ENCODE measurements at places on chromosomes 11 and 22.

- DNase-seq: no peak
Observed at GRCh38 chr11:17630936-17631335, 83.9 kb downstream of the OTOG start.

- DNase-seq: no peak
Observed at GRCh38 chr22:17875156-17875555, 100.9 kb upstream of the BID start.

DNA sequence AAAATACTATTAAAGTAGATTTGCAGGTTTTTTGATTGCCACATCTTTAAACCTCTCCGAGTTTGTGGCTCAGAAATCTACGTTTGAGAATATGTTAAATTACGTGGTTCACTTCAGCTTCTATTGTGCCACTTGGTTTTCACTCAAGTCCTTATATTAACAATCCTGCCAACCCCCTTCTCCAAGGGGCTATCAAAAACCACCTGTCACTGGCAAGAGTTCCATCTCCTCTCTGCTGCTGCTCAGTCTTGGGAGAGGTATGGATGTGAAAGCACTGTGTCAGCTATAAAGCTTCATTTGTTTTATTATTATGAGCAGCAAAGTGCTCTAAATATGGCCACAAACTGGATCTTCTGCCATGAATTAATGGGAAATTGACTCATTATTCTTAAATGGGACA, 197.5 kb upstream of the NARS2 start:
- no peak for DNase-seq

- no peak for DNase-seq
Observed at GRCh38 chr22:49418943-49419342, 408.7 kb downstream of the BRD1 start.

DNA sequence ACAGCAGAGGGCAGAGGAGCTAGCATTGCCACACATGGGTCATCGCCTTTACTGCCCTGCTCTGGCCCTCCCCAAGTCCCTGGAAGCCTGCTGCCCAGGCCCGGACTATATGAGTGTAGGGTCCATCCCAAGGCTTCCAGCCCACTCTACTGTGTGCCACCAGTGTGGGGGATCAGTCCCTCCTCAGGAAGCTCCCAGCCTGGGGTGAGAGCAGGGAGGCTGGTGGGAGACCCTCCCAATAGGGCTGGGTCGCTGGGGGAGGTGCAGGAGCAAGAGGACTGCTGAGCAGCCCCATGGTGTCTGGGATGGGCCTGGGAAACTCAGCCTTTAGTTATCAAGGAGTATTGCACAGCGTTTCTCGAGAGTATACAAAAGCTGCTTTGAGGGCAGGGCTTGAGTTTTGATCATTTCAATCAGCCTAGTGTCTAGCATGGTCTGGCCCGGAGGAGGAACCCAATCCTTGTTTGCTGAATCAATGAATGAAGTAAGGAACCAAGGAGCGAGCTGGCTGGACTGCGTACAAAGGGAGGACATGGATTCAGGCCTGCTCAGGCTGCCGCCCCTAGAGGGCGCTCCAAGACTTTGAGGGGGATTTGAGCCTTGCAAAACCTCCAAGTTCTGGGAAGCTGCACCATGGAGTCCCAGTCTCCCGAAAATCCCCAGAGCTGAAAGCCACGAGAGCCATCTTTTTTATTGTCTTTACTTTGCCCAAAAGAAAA, 89.0 kb upstream of the PARVA start:
- DNase-seq: peak; percentile 55

GRCh38 chr11:61110255-61111049, 8.2 kb downstream of the CD5 start:
- DNase-seq: no peak

DNA sequence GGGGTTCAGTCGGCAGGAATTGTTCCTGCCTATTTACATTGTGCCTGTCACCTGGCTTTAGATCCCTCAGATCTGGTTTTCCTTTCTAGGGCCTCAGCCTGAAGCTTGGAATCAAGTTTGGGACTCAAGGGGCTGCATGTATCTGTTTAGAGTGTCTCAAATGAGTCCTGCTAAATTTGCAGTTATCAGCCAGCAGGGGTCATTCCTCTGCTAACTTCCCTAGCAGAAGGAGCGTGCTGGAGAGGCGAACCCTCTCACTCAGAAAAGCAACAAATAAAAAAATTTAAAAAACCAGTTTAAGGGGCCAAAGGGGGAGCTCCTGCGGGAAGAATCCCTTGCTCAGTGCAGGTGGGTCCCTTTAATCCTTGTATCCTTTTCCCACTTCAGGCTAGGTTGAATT, 1220.2 kb downstream of the JRKL start:
- DNase-seq: no peak

DNA sequence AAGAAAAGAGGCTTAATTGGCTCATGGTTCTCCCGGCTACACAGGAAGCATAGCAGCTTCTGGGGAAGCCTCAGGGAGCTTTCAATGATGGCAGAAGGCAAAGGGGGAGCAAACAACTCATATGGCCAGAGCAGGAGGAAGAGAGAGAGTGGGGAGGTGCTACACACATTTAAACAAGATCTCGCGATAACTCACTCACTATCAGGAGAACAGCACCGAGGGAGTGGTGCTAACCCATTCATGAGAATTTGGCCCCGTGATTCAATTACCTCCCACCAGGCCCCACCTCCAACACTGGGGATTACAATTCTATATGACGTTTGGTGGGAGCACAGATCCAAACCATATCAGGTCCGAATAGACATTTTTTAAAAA, 41.7 kb upstream of the APLNR start:
- DNase-seq: no peak

DNA sequence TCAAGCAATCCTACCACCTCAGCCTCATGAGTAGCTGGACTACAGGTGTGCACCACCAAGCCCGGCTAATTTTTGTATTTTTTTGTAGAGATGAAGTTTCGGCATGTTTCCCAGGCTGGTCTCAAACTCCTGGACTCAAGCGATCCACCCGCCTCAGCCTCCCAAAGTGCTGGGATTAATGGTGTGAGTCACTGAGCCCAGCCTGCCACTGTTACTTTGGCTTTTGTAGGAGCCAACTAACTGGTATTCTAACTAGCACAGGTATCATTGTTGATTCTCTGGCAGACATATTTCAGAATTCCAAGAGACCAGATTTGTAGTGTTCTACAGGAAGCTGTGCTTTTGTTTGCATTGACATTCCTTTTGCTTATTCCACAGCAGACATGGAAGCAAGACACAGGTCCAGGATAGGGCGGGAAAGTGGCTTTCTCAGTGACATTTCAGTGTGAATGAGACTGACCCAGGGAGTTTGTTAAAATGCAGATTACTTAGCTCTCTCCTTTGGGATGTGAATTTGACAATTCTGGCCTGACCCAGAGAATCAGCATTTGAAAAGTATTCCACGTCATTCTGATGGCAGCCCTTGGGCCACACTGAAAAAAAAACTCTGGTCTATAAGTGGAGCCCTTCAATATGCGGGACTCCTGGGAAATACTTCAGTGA, 52.2 kb upstream of the PAX6 start:
- DNase-seq: no peak

DNA sequence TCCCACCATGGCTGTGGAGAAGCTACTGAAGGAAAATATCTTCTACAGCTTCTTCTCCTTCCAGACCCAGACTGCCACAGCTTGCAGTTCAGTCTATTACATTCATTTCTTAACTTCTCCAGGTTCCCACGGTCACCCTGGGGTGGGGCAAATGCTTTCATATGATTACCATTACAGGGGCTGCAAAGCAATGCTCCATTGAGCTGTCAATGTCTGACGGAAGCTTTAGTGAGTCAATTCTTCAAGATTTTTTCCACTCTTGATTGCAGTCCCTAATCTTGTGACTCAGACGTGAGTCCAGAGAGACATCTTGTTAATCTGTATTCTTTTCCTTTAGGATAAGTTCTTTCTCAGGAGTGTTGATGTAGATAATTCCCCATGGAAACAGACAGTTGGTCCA, 233.4 kb upstream of the DDI1 start:
- no peak for DNase-seq

DNA sequence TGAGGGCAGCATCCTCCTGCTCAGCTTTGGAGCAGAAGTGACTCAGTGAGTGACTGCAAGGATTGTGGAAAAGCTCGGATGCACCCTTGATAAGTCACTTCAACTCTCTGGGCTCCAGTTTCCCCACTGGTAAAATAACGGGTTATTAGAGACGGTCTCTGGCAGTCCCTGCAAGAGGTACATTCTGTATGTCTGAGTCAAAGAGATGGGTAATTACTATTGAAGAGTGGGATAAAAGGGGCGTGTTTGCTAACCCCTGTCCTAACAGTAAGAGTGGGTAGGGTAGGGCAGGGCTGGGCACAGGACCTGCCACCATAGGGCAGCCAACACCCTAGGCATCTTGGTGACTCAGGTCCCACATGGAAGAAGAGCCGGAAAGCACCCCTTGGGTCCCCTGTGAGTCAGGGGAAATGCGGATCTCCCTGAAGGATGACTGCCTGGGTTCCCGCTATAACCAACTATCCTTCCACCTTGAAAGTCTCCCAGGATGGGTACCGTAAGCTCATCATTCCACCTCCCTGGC, 7.3 kb upstream of the AHNAK start:
- no peak for DNase-seq

DNA sequence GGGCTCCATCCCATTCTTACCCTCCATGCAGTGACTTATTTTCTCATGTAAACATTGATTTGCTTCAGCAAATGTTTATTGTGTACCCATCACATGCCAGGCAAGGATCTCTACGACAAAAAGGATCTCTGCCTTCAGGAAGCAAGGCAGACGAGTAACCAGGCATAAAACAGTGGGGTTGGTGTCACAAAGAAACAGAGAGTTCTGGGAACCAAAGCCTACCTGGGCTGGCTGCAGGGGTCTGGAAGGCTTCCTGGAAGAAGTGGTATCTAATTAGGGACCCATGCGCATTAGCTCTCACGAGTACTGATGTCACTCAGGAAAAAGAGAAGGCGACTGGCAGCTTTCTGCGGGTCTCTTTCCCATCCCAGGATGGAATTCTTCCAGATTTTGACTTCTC, 44.5 kb downstream of the KIAA1671 start:
- no peak for DNase-seq

GRCh38 chr11:17597770-17598169, 50.7 kb downstream of the OTOG start:
- no peak for DNase-seq

DNA sequence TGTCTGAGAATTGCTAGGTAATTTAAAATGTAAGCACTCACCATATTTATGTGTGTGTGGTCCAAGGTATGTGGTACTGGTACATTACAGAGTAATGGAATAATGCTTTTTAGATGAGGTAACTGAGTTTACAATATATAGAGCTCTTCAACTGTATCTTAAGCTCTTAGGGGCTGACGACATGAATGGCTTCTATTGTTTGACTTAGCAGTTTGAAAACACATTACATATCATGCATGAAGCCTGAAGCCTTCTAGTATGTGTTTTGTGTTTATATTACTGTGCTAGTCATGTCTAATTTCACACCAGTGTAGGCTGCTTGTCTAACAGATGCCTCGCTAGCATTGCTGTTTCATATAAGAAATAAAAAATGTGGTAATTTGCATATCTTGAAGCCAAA, 37.2 kb downstream of the GAS2 start:
- no peak for DNase-seq

DNA sequence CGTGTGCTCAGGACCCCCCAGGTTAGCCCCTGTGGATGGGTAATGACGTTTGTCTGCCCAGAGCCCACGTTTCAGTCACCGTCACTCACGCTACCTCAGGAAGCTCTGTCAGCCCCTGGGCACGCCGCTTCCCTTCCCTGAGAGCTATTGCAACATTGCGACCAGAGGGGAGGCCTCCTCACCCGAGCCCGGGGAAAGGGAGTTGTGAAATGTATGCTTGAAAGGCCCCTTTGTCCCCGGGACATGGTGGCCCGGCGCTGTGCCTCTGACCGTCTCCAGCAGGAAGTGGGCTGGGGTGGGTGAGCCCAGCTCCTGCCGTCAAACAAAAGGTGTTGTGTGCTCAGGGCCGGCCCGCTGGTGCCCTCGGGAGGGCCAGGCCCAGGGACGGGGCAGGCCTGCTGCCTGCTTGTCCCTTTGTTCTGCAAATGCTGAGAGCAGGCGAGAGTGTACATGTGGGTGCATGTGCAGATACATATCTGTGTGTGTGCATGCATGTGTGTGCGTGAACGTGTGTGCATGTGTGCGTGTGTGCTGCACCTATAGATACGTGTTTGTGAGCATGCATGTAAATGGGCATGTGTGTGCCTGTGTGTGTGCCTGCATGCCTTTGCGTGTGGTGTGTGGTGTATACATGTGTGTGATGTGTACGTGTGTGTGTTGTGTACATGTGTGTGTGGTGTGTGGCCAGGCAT, 1125.0 kb downstream of the BRD1 start:
- no peak for DNase-seq

DNA sequence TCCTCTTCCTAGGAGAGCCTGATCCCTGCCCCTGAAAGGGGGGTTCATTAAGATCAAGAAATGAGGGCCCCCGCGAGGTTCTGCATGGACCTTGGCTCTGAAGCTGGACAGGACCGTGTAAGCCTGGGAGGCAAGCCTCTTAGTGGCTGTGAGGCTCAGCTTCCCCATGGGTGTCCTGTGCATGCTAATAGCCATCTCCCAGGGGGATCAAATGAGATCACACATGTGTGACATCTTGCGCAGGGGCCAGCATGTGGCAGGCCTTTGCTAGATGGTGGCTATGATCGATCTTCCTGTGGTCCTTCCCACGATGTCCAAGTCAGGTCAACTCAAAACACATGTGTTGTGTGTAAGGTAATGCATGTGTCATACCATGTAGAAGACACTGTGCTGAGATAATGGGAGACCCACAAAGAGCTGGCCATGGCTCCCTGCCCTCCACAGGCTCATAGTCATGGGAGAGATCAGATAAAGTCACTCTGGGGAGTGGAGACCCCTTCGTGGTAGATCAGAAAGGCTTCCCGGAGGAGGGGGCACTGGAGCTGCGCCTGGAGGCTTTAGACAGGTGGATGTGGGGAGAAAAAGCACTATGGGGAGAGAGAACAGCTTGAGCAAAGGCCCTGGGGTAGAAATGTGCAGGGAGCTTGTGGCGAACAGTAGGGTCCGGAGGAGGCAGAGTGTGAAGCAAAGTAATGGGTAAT, 3.7 kb downstream of the RAC2 start:
- no peak for DNase-seq

- DNase-seq: no peak
Observed at GRCh38 chr11:93613231-93613831, 48.2 kb upstream of the CEP295 start.

DNA sequence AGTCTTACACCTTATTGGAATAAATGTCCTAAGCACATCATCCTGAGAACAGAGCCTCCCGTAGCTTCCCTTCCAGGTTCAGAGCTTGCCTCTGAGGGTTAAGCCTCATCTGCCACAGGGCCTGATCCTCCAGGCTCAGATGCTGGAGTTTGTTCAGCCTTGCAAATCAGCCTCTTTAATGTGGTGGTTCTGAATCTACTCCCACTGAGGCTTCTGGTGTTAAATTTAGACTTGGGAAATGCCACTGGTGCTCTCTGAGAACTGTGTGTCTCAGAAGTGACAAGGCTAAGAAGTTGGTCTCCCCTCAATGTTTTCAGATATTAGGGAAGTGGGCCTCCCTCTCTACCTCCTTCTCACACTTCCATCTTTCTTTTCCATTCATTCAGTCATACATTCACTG, 68.7 kb downstream of the CCDC81 start:
- DNase-seq: no peak

Data from GM12891 (cell line).